ENCODE measurements at places on chromosomes 4 and X.

- no peak for DNase-seq
Measured at GRCh38 chr4:114997576-114998247, 115.7 kb downstream of the NDST4 start.

- DNase-seq: no peak
Measured at GRCh38 chr4:110619463-110620247, 3.2 kb downstream of the PITX2 start.

- no peak for DNase-seq
Measured at GRCh38 chrX:10564484-10564883, 55.9 kb downstream of the MID1 start.

DNA sequence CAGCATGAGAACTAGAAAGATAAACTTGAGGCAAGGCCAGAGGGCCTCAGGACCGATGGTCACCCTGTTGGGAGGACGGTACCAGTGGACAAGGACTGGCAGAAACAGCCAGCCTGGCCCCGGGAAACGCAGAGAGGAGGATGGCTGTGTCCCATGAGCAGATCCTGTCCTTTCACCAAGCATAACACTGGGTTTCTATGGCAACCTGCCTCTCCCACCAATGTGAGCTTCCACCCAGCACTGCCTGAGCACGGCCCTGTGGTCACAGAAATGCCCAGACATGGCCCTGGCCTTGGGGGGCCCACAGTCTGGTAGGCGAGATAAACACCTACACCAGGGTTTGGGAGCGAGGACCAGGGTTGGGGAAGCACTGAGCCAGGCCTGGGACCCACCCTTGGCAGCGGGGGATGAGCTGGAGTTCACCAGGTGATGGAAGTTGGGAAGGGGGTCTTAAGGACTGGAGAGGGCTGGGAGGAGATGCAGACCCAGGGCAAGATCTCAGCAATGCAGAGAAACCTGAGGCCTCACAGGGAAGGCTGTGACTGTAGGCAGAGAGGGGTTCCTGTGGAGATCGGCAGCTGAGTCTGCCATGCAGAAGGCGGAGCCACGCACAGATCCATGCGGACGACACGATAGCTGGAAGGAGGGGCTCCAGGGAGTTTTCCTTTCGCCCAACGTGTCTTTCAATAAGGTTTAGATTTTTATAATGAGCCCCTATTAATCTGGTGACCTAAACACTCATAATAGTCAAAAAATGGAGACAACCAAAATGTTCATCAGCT is 32.7 kb upstream of the CRMP1 start:
- DNase-seq: no peak

- DNase-seq: no peak
Measured at GRCh38 chrX:97387004-97387403, 503.3 kb downstream of the RPA4 start.
